ENCODE measurements at places on chromosomes 5 and 9.
A peak's percentile ranks its signal among the peaks of the same experiment; 100 is the strongest.

DNA sequence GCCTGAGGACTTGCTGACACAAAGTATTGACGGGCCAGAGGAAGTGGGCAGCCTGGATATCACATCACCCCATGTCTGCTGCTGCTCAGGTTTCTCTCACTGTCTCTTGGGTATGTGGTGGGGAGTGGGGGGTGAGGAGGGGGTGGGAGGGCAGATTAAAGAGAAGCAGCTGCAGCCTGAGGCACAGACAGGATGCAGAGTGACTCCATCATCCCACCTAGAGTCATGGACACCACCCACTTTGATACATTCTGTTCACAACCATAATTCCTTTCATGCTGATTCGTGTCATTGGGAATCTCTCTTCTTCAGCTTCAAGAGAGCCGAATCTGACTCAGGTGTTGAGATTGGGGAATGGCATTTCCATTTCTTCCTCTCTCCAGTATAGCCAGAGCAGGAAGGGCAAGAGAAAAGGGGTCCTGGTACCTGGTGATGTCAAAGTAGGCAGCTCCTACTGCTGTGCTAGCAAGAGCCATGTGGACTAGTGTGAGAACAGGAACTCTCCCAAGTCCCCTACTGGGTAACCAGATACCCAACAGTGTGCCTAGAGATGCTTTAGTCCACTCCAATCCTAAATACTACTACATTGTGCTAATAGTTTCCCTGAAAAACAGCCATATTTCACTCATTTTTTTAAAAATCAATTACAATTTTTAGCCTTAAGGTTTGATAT, 22.4 kb downstream of the GRAMD2B start:
- DNase-seq: no peak

GRCh38 chr5:174428895-174429294, 295.5 kb upstream of the MSX2 start:
- no peak for DNase-seq

DNA sequence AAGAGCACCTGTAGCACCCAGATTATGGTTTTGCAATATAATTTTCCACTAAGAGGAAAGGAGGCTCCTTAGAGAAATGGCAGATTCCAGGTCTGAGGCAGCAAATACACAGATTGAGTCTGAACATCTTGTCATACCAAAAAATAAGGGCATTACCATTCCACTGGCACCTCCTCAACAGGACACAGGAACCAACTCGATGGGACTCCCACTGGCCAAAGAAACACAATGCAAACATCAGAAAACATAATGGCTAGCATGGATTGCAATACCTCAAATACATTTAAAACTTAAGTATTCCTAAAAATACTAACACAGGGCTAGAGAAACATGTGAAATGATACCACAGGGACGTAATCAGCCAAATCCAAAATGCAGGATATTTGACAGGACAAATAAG, 12.4 kb upstream of the RANBP17 start:
- no peak for DNase-seq

GRCh38 chr9:130235558-130236435, 29.8 kb upstream of the HMCN2 start:
- peak; percentile 92 for DNase-seq

DNA sequence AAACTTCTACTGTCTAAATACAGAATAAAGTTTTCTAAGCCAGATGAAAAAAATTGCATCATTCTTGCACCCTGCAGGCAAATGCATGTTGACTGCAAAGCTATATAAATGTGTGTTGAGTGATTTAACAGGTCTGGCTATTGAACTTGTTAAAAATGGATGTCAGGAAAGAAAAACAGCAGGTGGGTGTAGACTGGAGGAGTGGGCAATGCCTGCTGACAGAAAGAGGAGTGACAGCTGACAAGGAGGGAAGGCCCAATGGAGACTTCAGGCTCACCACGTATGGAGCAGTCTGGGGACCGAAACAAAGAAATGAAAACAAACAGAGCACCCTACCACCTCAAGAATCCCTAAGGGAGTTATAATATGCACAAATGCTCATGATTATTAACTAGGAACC, 127.8 kb downstream of the GRIA1 start:
- no peak for DNase-seq

GRCh38 chr5:28403846-28404245, 1365.5 kb upstream of the CDH9 start:
- peak; percentile 61 for DNase-seq

DNA sequence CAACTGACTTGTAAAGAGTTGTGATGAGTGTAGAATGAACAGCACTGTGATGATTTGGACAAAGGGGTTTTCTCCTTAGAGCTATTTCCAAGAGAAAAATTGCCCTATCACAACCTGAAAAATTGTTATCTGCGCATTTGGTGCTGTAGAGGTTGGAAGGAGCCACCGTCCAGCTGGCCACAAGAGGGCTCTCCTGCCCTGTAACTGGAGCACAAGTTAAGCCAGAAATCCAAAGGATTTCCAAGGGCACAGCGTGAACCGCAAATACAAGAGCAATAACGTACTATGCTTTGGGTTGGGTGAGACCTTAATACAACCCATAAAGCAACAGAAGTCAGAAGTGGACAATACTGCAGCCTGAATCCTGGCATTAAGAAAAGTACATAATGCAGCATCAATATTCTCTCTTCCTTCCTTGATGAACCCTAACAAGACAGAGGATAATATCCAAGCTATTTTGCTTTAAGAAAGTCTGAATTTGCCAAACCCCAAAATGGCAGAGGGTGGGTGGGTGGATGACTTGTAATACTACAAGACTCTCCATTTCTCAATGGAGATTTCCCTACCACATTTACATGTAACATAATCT, 56.8 kb upstream of the SMIM32 start:
- peak; percentile 86 for DNase-seq

DNA sequence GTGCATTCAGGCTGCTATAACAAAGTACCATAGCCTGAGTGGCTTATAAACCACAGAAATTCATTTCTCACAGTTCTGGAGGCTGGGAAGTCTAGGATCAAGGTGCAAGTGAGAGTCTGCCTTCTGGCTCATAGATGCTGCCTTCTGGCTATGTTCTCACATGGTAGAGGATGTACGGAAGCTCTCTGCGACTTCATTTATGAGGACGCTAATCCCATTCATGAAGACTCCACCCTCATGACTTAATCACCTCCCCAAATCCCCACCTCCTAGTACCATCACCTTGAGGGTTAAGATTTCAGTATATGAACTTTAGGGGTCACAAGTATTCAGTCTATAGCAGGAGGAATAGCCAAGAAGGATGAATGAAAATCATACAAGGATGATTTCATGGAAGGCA, 37.3 kb upstream of the KCNIP1 start:
- no peak for DNase-seq

GRCh38 chr5:69528035-69528434, 32.0 kb upstream of the GTF2H2C start:
- no peak for DNase-seq

GRCh38 chr5:132138260-132138659, 64.7 kb downstream of the CSF2 start:
- DNase-seq: no peak

DNA sequence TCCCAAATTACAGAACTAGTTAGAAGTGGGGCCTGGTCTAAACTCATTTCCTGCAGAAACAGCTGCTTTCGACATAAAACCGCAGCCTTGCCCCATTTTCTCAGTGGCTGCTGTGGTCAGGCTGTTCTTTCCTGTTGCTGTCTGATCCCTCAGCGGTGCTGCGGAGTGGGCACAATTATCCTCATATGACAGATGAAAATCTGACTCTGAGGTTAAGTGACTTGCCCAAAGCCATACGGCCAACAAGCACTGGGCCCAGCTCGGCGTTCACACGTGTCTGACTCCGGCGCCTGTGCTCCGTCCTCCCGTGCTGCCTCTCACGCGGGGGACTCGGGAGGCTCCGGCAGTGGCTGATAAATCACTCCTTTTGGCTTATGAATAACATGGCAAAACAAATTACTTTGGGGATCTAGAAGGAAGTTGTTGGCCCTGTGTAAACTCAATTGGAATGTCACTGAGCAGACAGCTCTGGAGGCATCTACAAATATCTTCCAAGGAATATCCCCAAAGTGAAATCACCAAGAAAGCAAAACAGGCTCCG, 142.6 kb upstream of the LMX1B start:
- no peak for DNase-seq

- DNase-seq: no peak
These were observed 4.2 kb upstream of the SEMA4D start for GRCh38 chr9:89502038-89502601.

Measured in endodermal cell (in vitro differentiated cells).